Glutamatergic neuron (in vitro differentiated cells): ENCODE measurements at places on chromosomes 6 and 20. TPM values are rescaled to one million over a fixed set of nuclear protein-coding genes. Genes with fewer than 3 reads are reported as not detected.

RIPPLY2 gene
- total RNA-seq = 4.9 TPM

SPATA2 gene
- total RNA-seq = 9.7 TPM

KCNG1 gene
- 3.6 TPM for total RNA-seq

BPIFB2 gene
- total RNA-seq = not detected

C6orf141 gene
- total RNA-seq = not detected

IDH3B gene
- total RNA-seq = 103 TPM

PRSS35 gene
- total RNA-seq = 26.6 TPM

RIPOR2 gene
- 82.2 TPM for total RNA-seq

EYS gene
- 13.2 TPM for total RNA-seq

ENPP4 gene
- total RNA-seq = 3.1 TPM

NMBR gene
- total RNA-seq = not detected

MOG gene
- total RNA-seq = not detected

PYGB gene
- total RNA-seq = 295 TPM

EYA2 gene
- 94.1 TPM for total RNA-seq

RPN2 gene
- total RNA-seq = 156 TPM

MYH7B gene
- total RNA-seq = 1.5 TPM

TAGAP gene
- not detected for total RNA-seq

COL19A1 gene
- 0.78 TPM for total RNA-seq

PRRT1 gene
- 5.1 TPM for total RNA-seq

CLPSL1 gene
- not detected for total RNA-seq

TNF gene
- total RNA-seq = not detected

ELOVL2 gene
- total RNA-seq = 10.6 TPM

SNPH gene
- 34.5 TPM for total RNA-seq

KCNB1 gene
- total RNA-seq = 3.1 TPM

FARS2 gene
- total RNA-seq = 14.2 TPM

SMIM13 gene
- total RNA-seq = 10.6 TPM

BNIP5 gene
- not detected for total RNA-seq

CDSN gene
- total RNA-seq = not detected

PGC gene
- not detected for total RNA-seq

FAM209B gene
- total RNA-seq = not detected

GJA10 gene
- total RNA-seq = not detected

LY86 gene
- not detected for total RNA-seq

RAET1L gene
- not detected for total RNA-seq

OPRL1 gene
- 2.9 TPM for total RNA-seq

TSPO2 gene
- not detected for total RNA-seq

ZNF391 gene
- 8.3 TPM for total RNA-seq

C6orf132 gene
- 0.25 TPM for total RNA-seq

EBF4 gene
- 11.0 TPM for total RNA-seq

STK4 gene
- total RNA-seq = 32.6 TPM

E2F1 gene
- total RNA-seq = 66.0 TPM

ABHD16B gene
- total RNA-seq = not detected

IL20RA gene
- not detected for total RNA-seq

PRDM13 gene
- 13.9 TPM for total RNA-seq

DZANK1 gene
- 6.4 TPM for total RNA-seq

DLGAP4 gene
- 199 TPM for total RNA-seq

HTR1B gene
- total RNA-seq = 4.2 TPM
